Stimulated activated CD8-positive, alpha-beta memory T cell treated with anti-CD3 and anti-CD28 coated beads, Interleukin-12 subunit alpha, Interleukin-12 subunit beta, amount 100 ng/mL, for 1 hour (primary cell): ENCODE measurements at places on chromosomes 1 and 21.

DNA sequence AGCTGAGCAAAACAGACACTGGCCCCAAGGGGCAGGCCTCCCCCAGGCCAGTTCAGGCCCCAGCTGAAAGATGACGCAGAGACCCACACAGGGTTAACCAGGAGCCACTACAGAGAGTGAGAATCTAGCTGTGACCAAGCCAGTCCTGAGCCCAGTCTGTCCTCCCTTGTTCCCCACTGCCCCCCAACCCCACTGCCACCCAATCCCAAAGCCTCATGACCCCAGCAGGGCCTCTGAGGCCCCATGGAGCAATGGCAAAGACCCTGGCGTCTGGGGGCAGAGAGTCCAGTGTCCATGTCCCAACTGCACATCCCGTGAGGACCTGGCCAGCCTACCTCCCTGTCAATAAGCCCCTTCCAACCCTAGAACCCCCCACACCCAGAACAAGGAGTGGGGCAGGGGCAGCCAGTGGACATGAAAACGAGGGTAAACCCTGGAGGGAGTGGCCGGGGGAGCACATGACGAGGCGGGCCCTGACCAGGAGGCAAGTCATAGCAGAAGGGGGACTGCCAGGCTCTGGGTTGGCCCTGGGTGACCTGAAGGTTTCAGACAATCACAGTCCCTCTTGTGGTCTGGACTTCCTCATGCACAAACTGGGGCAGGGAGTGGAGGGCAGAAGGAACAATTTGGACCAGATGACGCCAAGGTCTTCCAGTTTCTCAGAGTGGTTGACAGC, 100.5 kb downstream of the GLIS1 start:
- no peak for DNase-seq

- DNase-seq, result no peak
Observed at GRCh38 chr1:89451011-89451410, 73.6 kb upstream of the LRRC8B start.

GRCh38 chr1:231936983-231937775, 310.6 kb downstream of the DISC1 start:
- DNase-seq, result no peak

- no peak for DNase-seq
Observed at GRCh38 chr1:55938376-55938850, 641.0 kb downstream of the PLPP3 start.

- DNase-seq, result no peak
Observed at GRCh38 chr21:35753308-35753707, 307.0 kb downstream of the SETD4 start.

- DNase-seq, result no peak
Observed at GRCh38 chr1:191870490-191870889, 287.8 kb upstream of the RGS18 start.

DNA sequence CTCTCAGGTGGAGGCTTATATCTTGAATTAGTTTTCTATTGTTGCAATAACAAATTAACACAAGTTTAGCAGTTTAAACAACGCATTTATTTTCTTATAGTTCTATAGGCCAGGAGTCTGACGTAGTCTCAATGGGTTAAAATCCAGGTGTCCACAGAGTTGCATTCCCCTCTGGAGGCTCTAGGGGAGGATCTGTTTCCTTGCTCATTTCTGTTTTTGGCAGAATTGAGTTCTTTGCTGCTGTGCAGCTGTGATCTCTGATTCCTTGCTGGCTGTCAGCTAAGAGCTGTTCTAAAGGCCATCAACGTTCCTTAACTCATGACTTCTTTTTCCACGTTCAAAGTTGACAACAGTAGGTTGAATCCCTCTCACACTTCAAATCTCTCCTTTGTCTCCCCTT, 31.8 kb downstream of the S100A10 start:
- no peak for DNase-seq

DNA sequence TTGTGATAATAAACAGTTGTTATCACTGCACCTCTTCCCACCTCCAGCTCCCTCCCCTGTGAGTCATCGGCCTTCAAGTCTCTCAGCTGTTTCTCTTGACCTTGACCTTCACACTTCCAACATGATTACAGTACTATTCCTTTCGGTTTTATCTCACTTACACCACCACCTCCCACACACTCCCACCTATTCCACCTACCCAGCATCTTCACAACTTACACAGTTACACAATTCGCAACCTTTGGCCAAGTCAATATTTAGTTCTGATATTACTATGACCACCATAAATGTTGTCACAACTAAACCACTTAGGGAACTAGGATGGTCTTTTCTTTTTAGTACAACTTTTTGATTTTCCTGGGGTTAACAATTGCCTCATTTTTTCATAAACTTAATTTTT, 60.2 kb downstream of the RIPK4 start:
- no peak for DNase-seq

DNA sequence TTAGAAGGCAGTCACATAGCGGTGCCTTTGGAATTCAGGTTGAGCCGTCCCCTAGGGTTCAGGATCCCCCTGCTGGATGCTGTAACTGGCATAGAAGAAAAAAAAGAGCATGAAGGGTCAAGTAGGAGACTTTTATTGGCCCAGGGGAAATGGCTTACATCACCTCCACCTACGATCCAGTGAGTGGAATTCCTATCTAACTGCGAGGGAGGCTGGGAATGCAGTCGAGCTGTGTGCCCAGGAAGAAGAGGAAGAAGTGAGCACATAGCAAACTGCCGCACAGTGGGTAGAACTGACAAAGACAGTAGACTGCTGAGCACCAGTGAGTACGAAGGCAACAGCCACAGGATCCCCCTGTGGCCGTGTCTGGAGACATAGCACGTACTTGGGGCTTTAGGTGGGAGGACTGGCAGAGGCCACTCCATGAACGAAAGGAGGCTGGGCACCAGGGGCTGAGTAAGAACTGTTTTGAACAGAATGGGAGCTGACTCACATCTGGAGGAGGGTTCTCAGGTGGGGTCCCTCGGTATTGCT, 79.2 kb downstream of the RNF220 start:
- DNase-seq, result no peak

DNA sequence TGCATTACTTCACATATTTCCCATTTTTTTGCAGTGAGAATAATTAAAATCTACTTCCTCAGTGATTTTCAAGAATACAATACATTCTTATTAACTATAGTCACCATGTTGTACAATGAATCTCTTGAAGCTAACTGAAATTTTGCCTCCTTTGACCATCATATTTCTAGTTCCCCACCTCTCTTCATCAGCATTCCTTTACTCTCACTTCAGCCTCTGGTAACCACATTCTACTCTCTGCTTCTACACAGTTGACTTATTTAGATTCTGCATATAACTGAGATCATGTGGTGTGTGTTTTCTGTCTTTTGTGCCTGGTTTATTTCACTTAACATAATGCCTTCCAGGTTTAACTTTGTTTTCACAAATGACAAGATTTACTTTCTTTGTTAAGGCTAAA, 304.4 kb upstream of the LYPLAL1 start:
- DNase-seq, result no peak

- no peak for DNase-seq
Observed at GRCh38 chr1:10631121-10631810, 156.5 kb downstream of the PEX14 start.

DNA sequence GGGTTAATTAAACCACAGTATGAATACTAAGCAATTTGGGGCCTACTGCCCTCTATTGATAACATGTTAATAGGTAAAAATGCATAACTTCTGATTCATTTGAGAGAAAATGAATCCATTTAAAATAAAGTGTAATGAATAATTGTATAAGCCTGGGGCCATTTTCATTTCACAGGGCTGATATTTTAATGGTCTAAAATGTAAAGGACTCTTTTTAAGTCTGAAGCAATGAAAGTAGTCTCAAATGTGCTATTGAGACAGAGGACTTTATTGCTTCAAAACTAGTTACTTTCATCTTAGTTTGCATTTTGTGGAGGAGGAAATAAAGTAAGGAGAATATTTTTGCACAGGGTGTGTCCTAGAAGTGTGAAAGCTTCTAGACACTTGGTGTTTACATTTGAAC, 155.4 kb downstream of the TLR5 start:
- DNase-seq, result no peak

DNA sequence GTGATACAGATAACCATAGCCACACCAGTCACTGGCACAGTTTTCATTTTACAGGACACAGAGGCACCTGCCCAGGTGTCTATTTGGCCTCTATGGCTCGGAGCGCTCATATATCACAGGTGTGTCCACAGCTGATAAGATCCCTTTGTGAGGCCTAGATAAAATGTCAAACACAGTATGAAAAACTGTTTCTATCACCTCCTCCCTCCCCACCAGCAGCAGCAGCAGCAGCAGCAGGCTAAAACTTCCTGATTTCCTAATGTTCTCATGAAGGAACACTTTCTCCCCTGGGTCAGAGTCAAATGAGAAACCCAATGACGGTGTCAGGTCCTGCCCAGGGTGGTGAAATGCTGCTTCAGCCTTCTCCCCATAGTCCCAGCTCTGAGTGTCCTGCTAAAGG, 24.4 kb downstream of the ELAPOR1 start:
- DNase-seq, result no peak

GRCh38 chr1:14599183-14599791, 802 bp downstream of the KAZN start:
- DNase-seq, result no peak

DNA sequence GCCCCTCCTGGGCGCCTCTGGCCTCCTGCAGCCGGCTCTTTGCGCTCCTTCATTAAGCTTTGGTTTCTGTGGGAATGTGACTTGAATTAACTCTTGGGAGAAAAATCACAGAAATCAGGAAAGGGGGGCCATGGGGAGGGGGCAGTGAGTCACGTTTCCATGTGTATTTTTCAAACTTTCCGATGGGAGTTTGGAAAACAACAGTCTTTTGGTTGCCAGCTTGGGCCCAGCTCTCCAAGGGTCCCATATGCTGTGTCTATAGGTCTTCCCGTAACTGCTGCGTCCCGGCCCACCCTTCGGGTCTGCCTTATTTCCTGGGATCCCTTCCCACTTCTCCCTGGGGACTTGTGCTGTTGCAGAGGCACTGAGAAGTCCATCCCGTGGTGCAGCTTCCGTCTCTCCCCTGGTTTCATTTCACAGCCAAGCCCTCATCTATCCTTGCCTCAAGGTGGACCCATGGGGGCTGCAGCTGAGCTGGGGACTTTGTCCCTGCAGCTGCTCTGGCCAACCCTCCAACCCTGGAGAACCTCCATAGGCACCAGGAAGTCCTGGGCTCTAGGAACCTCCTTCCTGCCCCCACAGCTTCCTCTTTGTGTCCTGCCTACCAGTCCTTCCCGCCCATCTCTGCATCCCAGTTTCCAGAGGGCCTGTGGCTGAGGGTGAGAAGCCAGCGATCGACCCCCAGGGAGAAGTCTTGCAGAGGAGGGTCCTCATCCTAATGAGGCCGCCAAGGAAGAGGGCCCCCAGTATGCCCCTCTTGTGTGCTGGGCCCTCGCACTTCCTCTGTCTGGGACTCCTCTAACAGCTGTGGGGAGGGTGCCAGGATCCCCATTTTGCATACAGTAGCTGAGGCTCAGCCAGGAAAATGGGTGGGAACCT, 11.6 kb upstream of the LMNA start:
- no peak for DNase-seq

DNA sequence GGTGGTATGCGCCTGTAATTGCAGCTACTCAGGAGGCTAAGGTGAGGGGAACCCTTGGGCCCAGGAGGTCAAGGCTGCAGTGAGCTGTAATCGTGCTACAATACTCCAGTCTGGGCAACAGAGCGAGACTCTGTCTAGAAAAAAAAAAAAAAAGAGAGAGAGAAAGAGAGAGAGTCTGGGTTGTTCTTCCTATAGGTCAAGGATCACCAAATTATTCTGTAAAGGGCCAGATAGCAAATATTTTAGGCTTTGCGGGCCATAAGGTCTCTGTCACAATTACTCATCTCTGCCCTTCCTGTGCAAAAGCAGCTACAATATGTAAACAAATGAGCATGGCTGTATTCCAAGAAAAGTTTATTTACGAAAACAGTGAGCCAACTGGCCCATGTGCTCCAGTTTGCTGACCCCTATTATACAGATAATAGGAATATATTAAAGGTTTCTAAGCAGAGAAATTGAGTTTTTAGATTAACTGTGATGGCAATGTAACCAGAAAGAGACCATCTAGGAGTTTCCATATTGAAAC, 2.1 kb downstream of the SASS6 start:
- no peak for DNase-seq

GRCh38 chr1:162367772-162368171, 8.9 kb downstream of the SPATA46 start:
- no peak for DNase-seq

- DNase-seq, result no peak
Observed at GRCh38 chr1:53644909-53645689, 93.9 kb downstream of the GLIS1 start.

DNA sequence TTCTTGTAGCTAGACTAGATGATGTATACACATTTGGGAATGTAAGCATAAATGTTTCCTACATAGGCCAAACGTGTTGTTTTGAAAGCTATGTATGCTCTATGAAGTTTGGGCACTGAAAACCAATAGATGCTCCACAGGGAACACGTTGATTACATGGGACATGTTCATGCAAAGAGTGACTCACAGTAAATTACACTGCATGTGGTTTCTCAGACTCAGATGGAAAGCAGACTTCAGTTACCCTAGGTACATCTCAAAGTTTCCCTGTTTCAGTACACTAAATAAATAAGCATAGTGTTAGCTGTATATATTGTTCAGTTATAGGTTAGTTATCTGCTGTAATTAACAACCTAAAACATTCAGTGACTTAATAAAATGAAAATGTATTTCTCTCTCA, 301.9 kb upstream of the RUNX1 start:
- no peak for DNase-seq

DNA sequence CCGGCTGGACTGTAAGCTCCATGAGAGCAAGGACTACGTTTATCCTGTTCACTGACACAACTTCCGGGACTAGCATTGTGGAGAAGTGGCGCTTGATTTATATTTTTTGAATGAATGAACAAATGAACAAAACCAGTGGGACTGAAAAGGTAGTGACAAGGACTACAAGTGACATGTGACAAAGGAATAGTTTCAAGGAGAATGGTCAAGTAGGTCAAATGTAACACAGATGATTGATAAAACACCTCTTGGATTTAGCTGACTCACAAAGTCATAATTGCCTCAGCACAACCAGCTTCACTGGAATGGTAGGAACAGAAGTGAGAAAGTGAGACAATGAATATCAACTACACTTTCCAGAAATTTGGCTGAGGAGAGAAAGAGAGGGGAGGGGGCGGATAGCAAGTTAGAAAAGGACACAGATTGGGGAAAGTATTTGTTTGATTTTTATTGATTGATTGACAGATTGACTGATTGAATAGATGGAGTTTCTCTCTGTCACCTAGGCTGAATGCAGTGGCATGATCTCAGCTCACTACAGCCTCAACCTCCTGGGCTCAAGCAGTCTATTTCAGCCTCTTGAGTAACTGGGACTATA, 14.2 kb downstream of the MTF1 start:
- DNase-seq, result no peak

DNA sequence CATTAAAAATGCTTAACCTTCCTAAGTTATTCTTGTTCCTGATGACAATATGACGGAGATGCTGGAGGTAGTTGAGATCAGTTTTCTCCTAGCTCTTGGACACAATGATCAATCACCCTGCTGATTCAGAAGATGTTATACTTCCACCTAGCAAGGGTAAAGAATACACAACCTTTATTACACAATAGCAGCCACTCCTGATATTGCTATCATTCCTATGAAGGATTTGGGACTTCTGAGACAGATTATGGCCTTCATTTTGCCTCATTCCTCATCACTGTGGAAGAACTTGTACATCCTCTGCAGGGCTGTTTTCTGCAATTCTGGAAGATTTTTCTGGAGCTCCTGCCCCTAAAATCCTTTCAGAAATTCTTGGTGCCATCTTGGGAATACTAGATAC, 47.8 kb downstream of the GIPC2 start:
- no peak for DNase-seq

GRCh38 chr1:24155011-24155782, 12.3 kb upstream of the IL22RA1 start:
- no peak for DNase-seq
